ENCODE measurements at places on chromosomes 12 and 14. TPM values are rescaled to one million over a fixed set of nuclear protein-coding genes. Genes with fewer than 3 reads are reported as not detected.

The ANKRD33 gene
- not detected for total RNA-seq

The PRB2 gene
- not detected for total RNA-seq

The PTPRQ gene
- total RNA-seq: 2.2 TPM

The KRT78 gene
- not detected for total RNA-seq

Measured in aorta (tissue), 5 donors.